ENCODE measurements at places on chromosomes 13 and 19.

DNA sequence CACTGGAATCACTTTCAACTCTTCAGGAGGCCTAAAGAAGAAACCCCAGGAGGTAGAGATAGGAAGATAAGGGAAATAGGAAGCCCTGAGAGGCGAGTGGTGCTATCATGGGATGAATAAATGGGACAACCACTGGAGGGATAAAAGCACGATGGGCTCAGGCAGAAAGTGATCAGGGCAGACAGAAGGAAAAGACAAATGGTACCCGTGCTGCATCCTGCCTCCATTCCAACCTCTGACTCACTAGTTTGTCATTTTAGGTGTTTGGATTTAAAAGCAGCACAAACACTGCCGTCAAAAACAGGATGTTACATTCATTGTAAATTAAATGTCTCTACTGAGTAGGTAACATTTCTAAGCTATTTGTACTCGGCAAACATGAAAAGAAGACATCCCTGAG lies 314.3 kb upstream of the HTR2A start:
- no peak for DNase-seq

DNA sequence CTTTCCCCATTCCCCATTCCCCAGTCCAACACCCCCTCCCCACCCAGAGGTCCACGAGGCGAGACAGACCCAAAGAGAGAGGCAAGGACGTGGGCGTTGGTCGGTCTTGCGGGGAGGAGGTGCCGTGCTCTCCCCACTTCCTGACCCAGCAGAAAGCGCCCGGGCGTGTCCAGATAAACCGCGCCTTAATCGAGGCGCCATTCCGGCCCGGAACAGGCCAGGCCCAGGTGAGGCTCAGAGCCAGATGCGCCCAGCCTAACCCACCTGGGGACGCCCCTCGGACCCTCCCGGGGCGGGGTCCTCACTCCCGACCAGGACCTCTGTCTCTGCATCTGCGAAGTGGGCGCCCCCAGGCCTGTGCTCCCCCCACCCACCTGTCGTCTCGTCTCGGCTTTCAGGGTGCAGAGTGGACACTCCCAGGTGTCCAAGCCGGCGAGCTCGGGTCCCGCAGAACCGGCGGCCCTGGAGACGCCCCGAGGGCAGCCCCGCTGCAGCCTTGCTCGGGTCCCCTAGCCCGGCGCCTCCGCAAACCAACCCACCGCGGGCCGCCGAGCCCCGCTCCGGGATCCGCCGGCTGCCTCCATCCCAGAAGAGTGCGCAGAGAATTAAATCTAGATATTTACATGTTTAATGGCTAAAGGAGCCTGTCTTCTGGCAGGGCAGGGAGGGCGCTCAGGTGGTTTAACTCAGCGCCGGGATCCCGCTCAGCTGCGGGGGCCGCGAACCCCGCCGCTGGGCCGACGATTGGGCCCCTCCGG lies 5.0 kb upstream of the ONECUT3 start:
- DNase-seq = no peak

DNA sequence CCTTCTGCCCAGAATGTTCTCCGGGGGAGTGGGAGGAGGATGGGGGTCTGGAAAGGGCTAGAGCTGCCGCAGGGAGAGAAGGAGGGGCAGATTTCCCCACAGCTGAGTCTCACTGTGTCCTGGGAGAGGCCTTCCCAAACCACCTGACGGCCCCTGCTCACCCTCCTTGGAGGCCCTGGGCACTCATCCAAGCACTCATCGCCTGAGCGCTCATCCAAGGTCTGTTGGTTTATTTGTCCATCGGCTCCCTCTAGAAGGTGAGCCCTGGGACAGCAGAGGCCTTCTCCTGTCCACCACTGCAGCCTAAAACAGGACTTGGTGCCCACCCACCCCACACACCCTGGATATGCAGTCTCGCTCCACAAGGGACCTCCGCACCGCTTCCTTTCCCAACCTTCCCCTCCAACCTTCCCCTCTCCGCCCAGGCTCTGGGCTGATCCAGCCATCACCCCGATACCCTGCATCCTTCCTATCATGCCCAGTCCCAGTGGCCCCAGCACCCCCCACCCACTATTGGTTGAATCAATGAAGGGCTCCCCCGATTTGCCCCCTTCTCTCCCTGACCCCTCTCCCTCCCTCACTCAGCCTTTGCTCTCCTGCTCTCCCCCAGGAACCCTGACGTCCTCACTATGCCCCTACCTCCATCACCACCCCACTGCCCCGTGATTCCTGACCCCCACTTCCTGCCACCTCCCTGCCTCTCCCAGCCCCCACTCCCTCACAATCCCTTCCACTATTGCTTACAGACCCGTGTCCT lies 1.7 kb downstream of the UBXN6 start:
- DNase-seq = no peak

- peak; percentile 69 for DNase-seq
Measured at GRCh38 chr19:38852231-38853044, 2.7 kb upstream of the HNRNPL start.

- no peak for DNase-seq
Measured at GRCh38 chr13:110690516-110690915, 15.4 kb downstream of the CARS2 start.

DNA sequence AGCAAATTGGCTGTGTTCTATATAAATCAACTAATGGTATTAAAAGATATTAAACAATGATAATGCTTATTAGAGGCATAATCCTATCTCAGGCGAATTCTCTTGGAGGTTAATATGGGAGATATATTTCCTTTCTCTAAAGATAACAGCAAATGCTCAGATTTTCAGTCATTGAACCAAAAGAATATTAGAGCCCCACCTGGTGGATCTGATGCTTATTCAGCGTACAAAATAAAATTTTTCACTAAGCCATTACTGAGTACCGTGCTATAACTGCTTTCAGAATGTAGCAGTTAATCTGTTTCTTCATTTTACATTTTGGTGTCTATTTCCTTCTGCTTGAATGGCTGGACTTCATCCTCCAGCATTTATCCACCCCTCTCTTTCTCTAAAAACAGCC lies 143.3 kb upstream of the IPO5 start:
- DNase-seq = no peak

DNA sequence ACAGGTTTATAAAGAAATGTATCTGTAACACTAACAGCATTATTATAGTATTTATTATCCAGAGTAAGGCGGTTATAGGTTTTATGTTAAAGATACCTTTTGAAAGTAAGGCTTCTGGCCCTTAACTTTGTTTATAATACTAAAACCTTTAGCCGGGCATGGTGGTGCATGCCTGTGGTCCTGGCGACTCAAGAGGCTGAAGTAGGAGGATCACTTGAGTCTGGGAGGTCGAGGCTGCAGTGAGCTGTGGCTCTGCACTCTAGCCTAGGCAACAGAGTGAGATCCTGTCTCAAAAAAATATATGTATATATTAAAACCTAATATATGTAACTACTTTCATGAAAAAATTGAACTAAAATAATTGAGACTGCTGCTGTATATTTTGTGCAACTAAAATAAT lies 98.7 kb upstream of the KLF5 start:
- no peak for DNase-seq

GRCh38 chr13:37597477-37598025 lies 1.0 kb downstream of the POSTN start:
- DNase-seq = no peak

GRCh38 chr13:50697746-50698539 lies 145.5 kb downstream of the DLEU7 start:
- DNase-seq = no peak

DNA sequence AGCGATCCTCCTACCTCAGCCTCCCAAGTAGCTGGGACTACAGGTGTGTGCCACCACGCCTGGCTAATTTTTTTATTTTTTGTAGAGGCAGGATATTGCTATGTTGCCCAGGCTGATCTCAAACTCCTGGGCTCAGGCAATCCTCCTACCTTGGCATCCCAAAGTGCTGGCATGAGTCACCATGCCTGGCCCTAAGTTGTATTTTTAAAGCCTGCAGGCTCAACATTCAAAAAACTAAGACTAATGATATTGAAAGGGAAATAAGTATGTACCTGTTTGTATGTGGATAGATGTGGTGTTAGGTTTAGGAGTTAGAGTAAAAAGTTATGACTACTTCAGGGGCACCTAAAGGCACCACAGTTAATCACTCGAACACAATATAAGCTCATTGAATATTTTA lies 5.4 kb upstream of the IPO5 start:
- DNase-seq = no peak

GRCh38 chr13:26816881-26817280 lies 56.3 kb upstream of the GPR12 start:
- DNase-seq = no peak

DNA sequence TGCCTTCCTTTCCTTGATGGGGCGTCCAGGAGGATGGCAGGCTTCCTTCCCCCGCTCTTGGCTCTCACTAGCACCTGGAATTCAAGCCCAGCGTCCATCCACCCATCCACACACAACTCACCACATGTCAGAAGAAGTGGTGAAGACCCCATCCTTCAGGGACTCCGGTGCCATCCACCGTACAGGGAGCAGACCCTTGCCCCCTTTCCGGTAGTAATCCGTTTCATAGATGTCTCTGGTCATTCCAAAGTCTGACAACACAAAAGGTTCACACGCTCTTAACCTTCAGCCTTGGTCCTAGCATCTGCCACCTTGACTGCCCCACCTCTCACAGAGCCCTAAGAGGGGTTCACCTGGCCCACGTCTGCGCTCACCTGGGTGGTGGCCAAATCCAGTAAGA lies 51.0 kb downstream of the ZNF557 start:
- no peak for DNase-seq

GRCh38 chr19:55935206-55935605 lies 3.1 kb upstream of the NLRP13 start:
- no peak for DNase-seq

DNA sequence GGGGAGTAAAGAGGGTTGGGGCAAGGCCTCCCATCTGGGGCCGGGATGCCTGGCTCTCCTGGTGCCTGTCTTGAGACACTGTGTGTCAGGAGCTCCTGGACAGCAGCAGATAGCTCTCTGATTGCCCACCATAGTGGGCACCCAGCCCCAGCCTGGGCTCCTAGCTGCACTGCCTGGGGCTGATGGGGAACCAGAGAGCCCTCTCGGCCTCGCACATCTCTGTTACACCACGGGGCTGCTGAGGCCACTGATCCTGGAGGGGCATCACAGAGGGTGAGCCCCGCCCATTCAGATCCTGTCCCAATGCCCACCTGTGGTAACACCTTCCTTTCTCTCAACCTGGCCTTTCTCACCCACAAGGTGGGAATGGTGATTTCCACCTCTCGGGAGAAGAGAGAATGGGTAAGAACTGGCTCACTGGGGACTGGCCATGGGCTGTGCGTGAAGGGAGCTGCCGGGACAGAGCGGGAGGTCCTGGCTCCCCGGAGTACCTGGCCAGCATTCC lies 135.9 kb downstream of the URI1 start:
- DNase-seq = no peak

DNA sequence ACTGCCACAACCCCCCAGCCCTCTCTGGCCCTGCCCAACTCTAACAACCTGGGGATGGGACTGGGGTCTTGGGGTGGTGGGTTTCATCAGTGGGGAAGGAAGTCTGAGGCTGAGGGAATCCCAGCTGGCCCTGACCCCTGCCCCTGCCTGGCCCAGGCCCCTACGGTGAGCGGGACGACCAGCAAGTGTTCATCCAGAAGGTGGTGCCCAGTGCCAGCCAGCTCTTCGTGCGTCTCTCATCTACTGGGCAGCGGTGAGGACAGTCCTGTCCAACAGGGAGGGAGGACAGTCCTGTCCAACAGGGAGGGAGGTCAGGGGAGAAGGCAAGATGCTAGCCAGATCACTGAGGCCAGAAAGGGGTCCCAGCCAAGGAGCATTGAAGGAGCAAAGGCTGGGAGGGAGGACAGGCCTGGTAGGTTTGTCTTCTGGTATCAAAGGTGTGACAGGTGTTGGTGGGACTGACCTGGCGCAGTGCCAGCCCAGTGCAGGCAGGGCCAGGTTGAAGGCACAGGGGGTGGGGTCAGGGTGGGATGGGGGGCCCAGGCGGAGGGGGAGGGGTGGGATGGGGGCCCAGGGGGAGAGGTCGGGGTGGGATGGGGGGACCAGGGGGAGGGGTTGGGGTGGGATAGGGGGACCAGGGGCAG lies 12.1 kb upstream of the LTBP4 start:
- no peak for DNase-seq

GRCh38 chr13:59991395-59991794 lies 172.3 kb downstream of the DIAPH3 start:
- no peak for DNase-seq

GRCh38 chr13:59584761-59585670 lies 578.7 kb downstream of the DIAPH3 start:
- no peak for DNase-seq

DNA sequence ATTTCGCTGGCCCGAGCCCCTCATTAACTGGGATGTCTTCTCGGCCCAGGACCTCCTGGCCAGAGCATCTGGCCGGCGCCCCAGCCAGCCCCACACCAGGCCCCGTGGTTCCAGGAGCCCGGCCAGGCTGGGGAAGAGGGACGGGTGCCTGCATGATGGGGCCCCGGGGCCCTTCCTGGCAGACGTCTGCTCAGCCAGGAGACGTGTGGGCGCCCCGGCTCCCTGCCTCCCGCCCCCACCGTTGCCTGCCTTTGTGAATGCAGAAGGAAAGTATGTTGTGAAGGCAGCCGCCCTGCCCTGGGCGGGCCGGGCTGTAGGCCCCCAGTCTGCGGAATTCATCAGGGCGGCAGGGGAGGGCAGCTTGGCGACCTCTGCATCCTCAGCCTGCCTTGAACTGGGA lies 4.4 kb upstream of the COMP start:
- DNase-seq = no peak

DNA sequence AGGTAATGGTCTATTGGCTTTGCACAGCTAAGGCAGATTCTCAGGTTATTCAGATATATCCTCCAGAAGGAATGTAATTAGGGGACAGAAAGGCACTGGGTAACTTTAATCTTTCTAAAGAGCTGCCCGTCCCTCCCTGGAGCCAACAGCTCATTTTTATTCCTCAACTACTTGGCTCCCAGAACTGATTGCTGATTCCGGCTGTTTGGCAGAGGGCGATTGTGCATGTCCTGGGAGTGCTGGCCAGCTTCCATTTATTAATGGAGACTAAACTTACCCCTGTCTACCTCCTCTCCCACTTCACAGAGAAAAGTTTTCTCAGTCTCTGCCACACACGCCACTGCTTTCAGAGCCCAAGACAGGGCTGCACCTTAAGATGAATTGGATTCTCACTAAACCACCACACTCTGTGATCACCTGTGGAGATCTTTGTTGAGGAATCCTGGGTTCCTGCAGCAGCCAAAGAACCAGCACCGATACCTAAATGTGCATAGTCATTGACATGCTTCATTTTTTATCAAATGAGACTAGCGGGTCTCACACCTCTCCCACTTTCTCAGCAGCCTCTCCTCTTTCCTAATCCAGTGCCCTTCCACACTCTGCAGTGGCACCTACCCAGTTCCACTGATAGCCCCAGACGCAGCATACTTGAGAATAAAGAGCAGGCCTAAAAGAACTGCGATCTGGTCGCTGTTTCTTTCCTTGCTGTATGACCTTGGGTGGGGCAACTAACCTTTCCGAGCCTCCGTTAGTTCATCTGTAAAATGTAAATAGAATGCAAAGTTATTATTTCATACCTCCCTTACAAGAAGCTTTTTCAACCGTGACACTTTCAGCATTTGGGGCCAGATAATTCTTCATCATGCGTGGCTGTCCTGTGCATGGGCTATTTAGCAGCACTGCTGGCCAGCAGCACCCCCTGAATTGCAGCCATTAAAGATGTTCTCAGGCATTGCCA lies 648.7 kb downstream of the UQCRFS1 start:
- no peak for DNase-seq

GRCh38 chr13:52850072-52850395 lies 1.6 kb upstream of the PCDH8 start:
- no peak for DNase-seq
